ENCODE measurements at places on chromosomes 3 and 15.

DNA sequence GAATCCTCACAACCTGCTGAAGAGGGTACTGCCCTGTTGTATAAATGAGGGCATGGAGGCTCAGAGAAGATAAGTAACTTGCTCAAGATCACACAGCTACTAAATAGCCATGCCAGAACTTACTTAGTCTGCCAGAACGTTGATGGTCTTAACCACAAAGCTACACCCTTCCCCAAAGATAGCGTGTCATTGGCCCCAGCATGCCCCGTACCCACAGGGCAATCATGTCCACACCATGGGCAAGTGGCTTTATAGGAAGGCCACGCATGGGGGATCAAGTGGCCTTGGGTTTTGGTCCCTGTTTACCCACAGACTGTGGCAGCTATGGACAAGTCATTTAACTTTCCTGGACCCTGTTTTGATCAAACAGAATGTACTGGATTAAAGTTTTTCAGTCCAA, 15.9 kb upstream of the ARHGEF3 start:
- DNase-seq = no peak

- no peak for DNase-seq
These were observed 17.3 kb upstream of the GPR156 start for GRCh38 chr3:120302361-120302760.

- no peak for DNase-seq
These were observed 7.8 kb upstream of the RAB8B start for GRCh38 chr15:63181648-63182047.

GRCh38 chr3:136621628-136622027, 130.6 kb downstream of the STAG1 start:
- no peak for DNase-seq

DNA sequence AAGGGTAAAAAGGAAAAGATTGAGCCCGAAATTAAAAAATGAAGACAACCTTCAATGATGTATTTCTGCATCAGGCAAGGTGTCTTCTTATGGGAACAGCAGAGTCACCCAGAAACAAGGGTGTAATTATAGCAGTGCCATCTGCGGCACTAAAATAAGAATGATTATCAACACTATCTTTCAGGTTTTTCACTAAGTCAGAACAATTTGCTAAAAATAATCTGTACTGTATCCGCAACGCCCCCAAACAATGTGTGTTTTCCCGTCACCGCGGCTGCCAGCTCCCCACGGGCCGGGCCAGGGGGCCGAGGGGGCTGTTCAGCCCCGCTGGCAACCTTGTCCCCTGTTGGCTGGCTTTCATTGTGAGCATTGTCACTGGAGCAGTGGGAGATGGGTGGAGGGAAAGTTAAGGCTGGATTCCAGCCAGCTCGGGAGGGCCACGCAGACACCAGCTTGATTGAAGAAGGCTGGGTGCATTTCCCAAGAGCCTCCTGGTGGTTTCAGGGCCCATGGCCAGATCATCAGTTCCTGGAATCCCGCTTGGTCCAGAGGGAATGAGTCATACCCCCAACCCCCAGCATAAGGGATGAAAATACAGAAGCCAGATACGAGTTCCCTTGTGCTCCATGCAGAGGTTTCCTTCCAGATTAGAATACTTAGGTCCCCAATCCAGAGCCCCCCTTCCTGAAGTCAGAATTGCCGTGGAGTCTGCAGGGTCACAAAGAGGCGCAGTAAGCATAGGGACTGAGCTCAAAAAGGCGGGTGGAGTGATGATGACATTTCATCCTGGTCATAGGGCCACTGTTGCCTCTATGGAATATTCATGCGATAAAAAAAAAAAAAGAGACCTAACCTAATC, 90.2 kb upstream of the KLF13 start:
- peak; percentile 60 for DNase-seq

DNA sequence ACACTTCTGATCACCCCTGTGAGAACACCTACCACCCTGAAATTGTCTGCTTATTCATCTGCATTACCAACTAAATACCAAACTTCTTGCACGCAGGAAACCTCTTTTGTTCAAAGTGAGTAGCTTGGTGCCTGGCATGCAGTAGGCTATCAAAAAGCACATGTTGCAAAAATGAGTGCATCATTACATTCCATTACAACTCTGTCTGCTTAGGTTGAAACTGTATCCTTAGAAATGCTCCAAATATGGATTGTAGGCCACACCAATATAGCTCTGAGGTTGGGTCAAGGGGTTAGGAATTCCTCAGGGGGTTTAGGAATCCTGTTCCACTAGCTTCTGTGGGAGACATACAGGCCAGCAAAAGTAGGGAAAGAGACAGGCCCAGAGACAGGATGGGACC, 107.2 kb downstream of the THRB start:
- no peak for DNase-seq

DNA sequence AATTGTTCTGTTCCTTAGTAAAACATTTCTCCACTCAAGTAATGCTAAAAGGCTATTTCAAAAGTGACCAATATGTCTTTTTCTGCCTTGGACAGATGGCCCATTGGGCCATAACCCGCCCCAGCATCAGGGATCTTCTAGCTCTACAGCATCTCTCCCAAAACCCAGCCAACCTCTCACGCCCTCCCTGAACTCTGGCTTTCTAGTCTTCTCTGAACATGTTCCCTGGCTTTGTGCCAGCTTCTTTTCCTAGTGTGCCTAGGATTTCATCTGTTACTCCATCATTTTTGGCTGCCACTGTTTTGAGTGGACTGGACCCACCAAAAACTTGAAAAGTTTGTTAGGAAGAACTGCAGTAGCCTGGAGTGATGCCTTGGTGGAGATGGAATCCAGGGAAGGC, 30.7 kb downstream of the TRPM1 start:
- DNase-seq = no peak

DNA sequence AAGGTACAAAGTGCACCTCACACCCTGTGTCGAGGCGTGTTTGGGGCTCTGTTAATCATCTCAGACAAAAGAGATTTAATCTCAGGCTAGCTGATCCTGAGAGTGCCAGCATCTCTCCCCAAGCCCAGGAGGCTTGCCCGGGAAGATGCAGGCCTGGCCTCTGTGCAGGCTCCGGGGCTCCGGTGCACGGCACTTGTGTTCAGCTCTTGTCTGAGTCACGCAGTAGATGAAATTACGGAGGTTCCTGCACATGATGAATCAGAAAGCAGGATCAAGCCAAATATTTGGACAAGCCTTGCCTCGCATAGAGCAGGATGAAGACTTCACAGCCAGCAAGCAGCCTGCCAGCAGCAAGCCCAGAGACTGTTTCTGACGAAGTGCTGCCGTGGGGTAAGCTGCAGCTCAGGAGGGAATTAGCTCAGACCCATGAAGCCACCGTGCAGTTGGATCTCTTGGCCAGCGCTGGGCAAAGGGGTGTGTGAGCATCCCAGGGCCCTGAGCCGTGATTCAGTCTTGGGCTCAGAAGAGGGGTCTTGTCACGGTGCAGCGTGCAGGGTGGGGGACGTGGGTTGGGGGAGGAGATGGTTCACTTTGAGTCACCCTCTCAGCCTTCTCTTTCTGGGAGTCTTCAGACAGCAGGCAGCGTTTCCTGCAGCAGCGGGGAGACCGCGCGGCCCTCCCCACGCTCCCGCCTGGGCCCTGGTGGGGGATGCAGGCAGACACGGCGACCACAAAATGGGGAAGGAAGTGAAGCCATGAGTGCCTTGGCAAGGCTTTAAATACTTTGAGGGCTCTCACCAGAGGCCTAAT, 89.2 kb upstream of the MEF2A start:
- DNase-seq = peak; percentile 68

GRCh38 chr3:99330281-99330680, 308.1 kb upstream of the COL8A1 start:
- DNase-seq = no peak

GRCh38 chr3:127909646-127910045, 5.4 kb upstream of the KBTBD12 start:
- DNase-seq = no peak

- no peak for DNase-seq
These were observed 31.2 kb downstream of the WNT5A start for GRCh38 chr3:55455915-55456314.

- DNase-seq = no peak
These were observed 54.7 kb downstream of the LRRC28 start for GRCh38 chr15:99305761-99306505.

DNA sequence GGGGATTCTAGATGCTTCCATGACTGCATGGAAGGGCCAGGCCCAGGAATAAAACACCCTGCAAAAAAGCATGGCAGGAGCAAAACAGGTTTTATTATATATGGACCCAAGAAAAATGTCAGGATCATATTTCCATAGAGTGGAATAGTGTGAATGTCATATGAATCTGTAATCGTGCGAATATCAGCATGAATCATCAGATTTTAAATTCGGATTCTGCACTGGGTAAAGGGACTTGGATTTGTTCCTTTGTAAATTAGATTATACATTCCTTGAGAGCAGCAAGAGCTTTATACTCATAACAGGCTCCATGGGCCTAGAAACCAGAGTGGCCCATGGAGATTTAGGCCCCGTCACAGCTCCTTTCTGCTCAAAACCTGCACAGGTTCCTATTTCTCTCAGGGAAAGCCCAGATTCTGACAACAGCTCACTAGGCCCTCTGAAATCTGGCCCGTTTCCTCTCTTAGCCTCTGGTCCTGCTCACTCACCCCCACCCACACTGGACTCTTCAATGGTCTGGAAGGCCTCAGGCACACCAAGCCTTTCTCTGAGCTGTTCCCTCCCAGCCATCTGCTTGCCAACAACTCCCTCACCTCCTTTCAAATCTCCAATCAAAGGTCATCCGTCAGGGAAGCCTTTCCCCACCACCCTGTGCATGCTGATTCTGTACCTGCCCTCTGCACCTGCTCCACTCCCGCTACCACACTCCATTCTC, 76.0 kb downstream of the FEM1B start:
- no peak for DNase-seq

- no peak for DNase-seq
These were observed 7.4 kb upstream of the ANO10 start for GRCh38 chr3:43629257-43629656.

- DNase-seq = no peak
These were observed 5.4 kb upstream of the TBC1D5 start for GRCh38 chr3:17747890-17748247.

DNA sequence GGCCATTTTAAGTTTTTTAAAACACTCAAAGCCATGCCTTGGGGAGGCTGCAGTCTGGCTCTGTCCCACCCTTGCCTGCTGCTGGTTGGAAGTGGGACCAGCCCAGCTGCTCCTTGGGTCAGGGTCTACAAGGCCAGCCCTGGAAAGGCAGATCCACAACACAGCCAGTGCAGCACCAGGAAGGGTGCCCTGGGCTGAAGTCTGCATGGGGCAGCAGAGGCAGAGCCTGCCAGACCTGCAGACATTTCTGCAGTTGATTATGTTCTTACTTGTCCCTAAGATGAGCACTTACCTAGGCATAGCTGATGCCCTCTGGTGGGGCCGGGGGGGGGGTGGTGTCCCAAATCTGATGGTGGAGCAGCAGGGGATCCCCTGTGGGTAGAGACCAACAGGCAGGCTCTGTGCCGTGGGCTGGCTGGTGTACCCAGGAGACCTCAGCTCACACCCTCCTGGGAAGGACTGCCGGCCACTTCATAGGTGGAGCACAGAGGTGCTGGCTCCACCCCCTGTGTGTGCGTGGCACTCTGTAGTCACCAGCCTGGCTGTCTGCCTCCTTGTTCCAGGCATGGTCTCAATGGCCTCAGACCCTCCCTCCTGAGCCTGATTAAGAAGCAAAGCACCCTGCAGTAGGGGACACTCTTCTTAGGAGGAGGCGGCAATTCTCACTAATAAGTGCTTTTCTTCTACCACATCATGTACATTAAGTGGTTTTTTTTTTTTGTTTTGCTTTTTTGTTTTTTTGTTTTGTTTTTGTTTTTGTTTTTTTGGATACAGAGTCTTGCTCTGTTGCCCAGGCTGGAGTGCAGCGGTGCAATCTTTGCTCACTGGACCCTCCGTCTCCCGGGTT, 97.4 kb upstream of the KLF13 start:
- DNase-seq = no peak

- no peak for DNase-seq
These were observed 79.2 kb upstream of the OCA2 start for GRCh38 chr15:28178290-28178689.

GRCh38 chr3:70999730-71000129, 583.8 kb downstream of the FOXP1 start:
- DNase-seq = no peak

- DNase-seq = no peak
These were observed 141.5 kb upstream of the TBL1XR1 start for GRCh38 chr3:177338697-177339219.

DNA sequence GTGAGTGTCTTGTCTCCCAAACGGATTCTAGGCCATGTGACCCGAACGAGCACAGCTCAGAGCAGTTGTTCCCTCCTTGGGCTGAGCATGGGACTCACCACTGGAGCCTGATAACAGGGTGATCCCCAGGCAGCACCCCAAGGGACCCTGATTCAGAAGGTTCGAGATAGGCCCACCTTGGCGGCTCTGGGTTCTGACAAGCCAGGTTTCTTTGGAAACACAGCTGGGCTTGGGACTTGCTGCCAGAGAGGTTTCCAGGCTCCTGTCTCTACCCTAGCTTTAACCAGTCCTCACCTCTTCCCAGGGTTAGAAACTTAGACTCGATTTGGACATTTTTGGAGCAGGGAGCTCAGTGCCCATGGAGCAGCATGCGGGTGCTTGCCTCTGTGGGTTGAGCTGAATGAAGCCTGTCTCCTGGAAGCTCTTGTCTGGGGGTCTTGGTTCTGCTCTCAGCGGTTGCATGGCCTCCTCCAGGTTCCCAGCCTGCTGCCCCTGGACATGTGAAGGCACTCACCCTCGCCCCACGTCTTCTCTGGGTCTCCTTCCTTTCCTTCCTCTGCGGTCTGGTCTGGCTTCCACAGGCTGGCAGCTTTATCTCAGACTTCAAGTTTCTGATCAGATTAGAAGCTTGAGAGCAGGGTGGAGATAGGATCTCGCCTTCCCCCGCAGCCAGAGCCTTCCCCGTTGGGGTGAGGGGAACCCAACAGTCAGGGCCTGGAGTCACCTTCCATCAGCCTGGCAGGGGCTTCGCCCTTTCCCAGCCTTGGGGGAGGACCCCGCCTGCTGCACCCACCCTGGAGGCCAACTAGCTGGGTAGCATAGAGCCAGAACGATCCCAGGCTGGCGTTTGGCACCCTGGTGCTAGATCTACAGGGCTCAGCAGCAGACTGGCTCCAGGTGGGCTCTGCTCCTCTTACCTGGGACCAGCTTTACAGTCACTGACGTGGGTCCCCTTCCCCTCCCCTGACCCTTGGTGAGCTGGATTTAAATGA, 21.0 kb downstream of the PAQR5 start:
- DNase-seq = no peak

- peak; percentile 71 for DNase-seq
These were observed 6.3 kb upstream of the PKM start for GRCh38 chr15:72237029-72237852.

DNA sequence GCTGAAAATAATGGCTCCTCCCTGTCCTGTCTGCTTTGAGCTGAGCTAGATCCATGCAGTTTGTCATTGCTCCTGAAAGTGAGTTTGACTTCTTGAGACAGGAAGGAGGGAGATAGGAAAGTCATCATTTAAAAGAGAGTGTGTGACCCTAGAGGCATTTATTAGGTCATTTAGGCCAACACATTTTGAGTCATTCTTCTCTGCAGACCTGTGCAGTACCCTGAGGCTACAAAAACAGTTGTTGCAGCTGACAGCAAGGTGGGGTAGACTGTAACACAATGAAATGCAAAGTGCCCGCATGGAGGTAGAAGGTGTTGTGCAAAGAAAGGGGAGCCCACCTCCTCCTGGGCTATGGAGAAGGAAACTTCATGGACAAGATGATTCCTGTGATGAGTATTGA, 102.8 kb upstream of the PFN2 start:
- no peak for DNase-seq

Measured in pulmonary artery endothelial cell (primary cell).